ENCODE measurements at places on chromosomes 16 and 17.

DNA sequence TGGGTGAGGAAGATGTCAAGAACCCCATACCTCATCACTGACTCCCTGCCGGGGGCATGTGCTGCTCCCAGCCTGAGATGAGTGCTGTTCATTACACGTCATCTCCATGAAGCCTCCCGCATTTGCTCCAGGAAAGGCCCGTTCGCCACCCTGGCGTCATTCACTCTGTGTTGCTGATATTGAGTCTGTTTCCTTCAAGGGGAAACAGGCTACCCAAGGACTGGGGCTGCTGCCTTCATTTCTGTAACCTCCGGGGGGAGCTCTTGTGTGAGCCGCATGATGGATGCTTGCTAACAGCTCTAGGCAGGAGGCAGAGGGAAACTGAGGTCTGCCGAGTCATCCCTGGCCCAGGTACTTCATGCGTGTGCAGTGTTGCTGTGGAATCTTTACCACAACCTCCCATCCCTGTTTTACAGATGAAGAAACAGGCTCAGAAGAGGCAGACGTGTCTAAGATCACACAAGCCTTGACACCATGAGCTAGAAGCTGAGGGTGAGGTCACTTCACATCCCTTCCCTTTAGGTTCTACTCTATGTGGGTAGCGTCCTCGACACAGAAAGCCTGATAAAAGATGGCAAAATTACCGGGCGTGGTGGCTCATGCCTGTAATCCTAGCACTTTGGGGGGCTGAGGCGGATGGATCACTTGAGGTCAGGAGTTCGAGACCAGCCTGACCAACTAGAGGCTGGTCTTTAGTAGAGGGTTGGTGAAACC is 3.5 kb upstream of the ARMC5 start:
- DNase-seq = no peak

DNA sequence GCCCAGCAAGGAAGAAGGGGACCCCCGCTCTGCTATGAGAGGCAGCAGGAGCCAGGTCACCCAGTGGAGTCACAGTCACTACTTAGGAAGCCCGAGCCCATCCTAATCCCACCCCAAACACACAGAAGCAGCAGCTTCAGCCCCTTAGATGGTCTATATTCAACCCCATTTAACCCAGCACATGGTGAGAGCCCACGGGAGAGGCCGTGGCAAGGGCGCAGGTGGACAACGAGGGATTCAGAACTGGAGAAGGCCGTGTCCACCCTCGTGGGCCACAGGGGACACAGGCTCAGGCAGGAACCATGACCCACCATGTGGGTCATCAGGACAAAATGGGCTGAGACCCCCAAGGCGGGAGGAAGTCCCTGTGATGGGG is 1.6 kb upstream of the TRPV3 start:
- DNase-seq = no peak

DNA sequence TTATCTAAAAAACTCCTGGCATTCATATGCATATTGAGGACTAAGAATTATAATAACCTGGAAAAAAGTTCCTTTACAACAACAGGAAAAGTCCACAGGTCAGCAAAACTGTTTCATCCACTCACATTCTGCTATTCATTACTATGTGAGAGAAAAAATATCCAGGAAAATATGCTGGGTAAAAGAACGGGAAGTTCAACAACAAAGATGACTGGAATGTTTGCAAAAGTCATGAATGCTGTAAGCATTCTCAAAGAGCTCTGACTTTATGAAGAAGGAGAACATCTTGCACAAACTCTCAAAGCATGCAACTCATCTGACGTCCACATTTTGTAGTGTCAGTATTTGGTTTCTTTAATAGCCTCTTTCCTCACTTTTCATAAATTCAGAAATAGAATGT is 56.9 kb upstream of the ALDH3A1 start:
- DNase-seq = no peak

DNA sequence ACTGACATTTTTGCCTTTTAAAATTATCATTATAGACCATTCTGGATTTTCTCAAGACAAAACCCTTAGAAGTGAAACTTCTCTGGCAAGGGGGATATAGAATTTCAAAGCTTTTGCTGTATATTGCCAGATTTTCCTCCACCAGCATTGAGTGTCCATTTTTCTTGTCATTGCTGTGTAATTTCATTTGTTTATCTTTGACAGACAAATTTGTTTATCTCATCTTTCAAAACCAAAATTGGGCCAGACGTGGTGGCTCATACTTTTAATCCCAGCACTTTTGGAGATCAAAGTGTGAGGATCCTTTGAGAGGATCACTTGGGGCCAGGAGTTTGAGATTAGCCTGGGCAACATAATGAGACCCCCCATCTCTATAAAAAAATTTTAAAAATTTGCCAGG is 16.0 kb upstream of the ARL2BP start:
- no peak for DNase-seq

DNA sequence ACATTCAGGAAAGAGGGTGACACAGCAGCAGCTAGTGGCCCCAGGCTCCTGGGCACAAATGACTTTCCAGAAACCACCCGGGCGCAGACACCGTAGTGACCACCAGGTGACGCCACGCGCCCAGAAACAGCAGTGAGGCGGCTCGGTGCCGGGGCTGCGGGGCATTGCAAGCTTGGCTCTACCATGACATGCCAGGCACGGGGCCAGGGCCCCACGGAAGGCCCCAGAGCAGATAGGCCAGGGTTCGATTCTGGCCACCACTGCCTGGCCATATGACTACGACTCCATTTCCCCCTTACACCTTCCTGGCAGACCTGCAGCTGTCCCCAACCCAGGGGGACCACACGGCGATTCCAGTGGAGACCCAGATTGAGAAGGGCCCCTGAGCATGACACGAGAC is 6.7 kb downstream of the RHBDF1 start:
- peak; percentile 67 for DNase-seq
